Cerebellar nuclear complex (tissue), 1 donor: ENCODE measurements at places on chromosomes 2 and 18.

DNA sequence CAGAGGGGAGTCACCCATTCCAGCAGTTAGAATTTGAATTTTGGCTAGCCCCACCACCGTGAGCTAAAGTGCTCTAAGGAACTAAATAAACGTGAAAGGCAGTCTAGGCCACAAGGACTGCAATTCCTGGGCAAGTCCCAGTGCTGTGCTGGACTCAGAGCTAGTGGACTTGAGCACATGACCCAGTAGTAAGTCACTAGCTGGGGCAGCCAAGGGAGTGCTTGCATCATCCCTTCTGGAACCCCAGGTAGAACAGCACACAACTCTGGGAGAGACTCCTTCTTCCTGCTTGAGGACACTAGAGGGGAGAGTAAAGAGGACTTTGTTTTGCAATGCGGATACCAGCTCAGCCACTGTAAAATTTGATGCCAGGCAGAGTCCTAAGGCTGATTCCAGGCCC, 672.2 kb downstream of the CPS1 start:
- no peak for DNase-seq

DNA sequence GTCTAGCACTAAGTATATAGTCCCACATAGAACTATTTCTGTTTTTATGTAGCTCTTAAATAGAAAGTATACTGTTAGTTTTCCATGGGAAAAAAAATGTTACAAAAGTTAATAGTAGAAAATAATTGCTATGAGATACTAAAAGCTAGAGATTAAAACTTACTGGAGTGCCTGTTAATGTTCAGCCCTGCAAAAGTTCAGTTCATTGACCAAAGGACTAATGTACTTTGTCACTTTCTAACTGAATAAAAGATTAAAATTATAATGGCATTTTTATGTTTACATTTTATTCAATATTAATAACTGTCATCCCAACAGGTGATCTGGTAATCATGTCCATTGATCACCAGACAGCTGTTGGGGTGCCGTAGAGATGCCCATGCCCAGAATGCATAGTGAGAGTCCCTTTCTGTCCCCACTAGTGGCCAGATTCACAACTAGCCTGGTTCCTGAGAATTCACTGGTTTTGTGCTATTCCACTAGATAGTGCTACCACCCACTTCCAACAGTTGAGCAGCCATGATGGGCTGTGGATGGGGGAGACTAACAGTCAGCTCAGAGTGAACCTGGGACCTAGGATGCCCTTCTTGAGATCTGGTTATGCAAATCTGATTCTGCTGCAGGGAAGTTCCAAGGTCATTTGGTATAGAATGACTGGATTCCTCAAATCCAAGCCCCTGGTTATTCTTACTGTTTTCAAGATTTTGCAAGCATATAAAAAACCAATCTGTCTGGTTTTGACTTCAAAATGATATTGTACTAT, 57.8 kb downstream of the AFTPH start:
- DNase-seq, result no peak

DNA sequence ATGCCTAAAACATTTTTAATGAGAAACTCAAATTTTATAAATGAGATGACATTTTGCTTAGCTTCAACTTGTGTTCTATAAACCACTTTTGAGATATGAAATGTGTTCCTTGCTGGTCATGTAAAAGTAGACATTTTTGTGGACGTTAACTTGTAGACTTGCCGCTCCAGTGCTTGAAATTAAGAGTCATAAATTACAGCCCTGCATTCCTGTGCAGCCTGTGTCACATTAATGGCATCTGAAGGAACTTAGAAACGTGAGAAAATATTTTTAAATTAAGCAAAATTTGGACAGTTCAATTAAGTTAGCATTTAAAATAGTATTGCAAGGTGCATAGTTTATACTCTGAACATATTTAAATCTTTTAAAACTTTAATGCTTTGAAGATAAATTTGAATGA, 98.3 kb upstream of the LDLRAD4 start:
- DNase-seq, result no peak

DNA sequence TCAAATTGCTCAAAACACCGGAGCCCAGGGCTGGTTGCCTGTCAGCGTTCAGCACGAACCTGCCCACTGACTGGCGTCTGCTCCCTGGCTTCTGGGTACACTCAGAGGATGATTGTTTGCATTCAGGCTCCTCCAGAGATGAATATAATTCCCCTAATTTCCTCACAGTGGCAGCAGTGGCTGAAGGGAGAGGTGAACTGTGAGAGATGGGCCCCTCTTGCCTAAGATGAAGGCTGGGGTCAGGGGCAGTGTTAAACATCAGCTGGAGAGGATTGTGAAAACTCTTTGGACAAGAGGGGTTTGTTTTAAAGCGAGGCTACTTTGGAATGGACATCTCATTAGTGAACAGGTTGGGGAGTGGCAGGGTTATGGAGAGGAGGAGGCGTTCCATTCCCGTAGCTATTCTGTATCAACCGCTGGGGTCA, 31.0 kb downstream of the TCF7L1 start:
- DNase-seq, result no peak

DNA sequence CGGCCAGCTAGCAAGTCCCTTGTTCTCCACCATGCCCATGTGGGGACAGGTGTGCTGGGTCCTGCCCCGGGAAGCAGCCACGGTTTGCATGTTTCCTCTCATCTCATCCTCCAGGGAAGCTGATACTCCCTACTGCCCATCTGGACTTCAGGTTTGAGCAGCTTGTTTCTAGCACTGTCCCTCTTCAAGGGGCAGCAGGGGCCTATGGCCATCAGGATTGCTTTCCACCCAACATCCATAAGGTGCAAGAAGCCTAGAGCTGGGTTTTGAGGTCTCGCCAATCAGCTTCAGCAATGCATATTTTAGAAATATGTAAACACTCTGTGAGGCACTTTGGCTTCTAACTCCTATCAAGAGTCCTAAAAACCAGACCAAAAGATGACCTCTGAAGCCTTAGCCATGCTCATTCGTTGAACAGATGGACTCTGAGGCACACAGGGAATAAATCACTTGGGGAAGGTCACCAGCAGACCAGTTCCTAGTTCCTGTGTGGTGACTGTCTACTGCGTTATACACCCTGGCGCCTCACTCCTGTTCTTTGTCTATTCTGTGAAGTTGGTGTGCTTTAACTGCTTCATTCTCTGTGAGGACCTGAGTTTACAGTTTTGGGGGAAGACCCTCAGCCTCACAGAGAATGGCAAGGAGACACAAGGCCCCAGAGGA, 192.6 kb upstream of the TWIST2 start:
- DNase-seq, result no peak

- DNase-seq, result no peak
Observed at GRCh38 chr18:10157706-10158105, 243.9 kb downstream of the VAPA start.

DNA sequence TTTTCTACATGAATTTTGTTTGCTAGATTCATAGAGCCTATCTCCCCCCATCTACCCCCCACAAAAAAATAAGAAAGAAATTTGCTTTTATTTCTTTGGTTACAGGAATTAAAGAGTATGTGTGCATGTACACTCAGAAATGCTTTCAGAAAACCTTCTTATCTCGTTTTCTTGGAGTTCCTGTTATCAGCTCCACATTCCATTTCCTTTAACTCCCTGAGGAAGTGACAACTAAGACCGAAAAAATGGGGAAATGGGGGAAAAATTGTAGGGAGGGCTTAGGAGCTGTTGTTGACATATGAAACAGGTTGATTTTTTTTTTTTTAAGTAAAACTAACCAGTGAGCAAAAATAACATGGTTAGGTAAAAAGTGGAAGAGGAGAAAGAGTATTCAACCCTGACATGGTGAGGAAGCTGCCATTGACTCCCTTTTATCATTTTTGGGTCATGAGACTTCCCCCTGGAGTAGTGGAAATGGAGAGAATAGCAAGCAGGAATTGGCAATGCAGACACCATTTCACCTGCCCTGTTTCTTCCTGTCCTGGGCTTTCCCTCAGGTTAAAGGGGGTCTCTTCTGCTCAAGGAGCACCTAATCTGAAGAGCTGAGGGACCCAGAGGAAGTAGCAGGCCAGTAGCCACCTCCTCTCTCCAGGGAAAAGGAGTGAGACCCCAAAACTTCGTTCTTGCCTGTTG, 93.5 kb downstream of the OSBPL6 start:
- DNase-seq, result no peak

GRCh38 chr2:10297959-10298531, 4.7 kb upstream of the HPCAL1 start:
- DNase-seq, result no peak

DNA sequence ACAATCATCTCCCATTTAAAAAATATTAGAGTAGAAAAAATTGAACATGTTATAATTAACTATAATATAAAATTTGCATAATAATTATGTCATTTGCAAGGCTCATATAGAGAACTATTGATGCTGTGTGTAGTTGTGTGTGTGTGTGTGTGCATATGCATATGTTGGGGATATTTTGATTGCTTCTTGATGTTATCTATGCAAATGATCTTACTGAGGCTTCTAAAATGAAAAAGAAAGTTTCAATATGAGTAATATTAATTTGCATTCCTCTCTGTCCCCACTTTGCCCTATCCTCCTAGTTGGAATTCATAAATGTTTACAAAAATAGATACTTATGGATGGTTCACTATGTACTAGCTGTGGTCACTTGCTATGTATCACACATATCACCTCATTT, 523.3 kb downstream of the TRIB2 start:
- DNase-seq, result no peak

- no peak for DNase-seq
Observed at GRCh38 chr2:130341562-130342019, 1.1 kb upstream of the IMP4 start.

GRCh38 chr2:230018153-230018552, 50.6 kb downstream of the SLC16A14 start:
- no peak for DNase-seq

GRCh38 chr2:229416116-229416694, 145.1 kb upstream of the PID1 start:
- no peak for DNase-seq

- DNase-seq, result no peak
Observed at GRCh38 chr2:205858275-205858674, 176.0 kb downstream of the NRP2 start.

DNA sequence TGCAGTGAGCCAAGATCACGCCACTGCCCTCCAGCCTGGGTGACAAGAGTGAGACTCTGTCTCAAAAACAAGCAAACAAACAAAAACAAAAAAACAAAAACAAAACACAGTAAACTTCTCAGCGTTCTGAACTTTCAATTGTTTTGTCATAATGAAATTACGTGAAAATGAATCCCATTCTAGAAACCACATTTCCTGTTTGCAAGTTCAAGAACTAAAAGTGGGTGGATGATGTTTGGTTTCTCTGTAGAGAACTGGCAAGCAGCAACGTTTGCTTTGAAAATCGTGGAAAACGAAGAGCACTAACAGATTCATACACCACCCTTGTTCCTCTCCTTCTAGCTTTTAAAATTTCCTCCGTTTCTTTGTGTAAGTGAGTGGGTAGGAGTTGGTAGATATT, 226.1 kb upstream of the LYPD1 start:
- DNase-seq, result no peak

DNA sequence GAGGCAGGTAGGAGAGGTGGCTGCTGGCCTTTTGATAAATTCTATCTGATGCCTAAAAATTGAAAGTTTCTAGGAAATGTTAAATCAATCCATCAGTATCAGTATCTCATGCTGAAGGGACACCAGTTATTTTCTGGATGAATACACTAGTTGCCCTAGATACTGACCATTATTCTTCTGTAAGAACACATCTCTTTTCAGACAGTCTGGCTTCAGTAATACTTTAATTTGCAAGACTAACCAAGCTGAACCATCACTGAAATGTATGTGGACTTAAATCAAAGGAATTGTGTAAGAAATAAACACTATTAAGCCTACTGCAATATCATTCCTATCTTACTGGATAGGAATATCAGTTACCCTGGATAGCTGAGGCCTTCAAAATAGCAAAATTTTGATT, 1546.3 kb downstream of the LRP1B start:
- DNase-seq, result no peak

DNA sequence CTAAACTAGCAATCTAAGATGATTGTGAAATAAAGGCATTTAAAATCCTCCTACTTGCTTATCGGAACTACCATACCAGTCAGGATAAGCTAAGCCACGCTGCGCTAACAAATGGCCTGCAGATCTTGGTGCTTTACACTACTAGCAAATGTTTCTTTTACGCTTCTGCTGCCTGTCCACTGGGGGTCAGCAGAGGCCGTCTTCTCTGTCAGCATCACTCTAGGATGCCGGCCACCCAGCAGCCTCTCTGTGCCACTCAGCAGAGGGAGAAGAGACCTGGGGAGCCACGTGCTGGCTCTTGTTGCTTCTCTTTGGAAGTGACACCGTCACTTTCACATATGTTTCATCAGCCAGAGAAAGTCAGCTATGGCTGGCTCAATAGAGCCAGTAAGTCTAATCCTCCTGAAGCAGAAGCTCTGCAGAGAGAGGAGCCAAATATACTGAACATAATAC, 36.6 kb downstream of the COPS8 start:
- no peak for DNase-seq

DNA sequence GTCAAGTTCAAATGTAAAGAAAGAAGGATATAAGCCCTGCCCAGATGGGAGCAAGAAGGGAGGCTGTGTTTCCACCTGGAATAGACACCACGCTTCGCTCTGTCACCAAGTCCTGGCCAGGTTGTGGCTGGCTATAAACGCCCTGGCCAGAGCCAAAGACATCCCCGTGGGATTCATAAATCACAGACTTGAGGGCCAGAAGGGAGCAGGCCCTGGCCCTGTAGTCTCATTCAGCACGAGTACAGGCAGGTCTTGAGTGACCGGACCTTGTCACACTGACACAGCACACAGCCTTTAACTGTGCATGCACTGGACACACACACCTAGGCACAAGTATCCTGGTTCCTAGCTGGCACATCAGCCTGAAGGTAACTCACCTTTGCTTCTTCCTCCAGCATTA, 94.5 kb upstream of the MGAT4A start:
- no peak for DNase-seq

GRCh38 chr2:159961037-159961436, 101.4 kb downstream of the PLA2R1 start:
- DNase-seq, result no peak

GRCh38 chr2:85560812-85561279, 447 bp downstream of the GGCX start:
- no peak for DNase-seq

- DNase-seq, result no peak
Observed at GRCh38 chr2:122148128-122148767, 392.8 kb downstream of the TSN start.

- no peak for DNase-seq
Observed at GRCh38 chr18:14747513-14748474, at the start of gene ANKRD30B. Gene ANKRD30B (plus strand): TSS chr18:14748172. CDS start chr18:14748420, 248 bp downstream.

- no peak for DNase-seq
Observed at GRCh38 chr2:151028691-151029176, 232.9 kb downstream of the RBM43 start.

DNA sequence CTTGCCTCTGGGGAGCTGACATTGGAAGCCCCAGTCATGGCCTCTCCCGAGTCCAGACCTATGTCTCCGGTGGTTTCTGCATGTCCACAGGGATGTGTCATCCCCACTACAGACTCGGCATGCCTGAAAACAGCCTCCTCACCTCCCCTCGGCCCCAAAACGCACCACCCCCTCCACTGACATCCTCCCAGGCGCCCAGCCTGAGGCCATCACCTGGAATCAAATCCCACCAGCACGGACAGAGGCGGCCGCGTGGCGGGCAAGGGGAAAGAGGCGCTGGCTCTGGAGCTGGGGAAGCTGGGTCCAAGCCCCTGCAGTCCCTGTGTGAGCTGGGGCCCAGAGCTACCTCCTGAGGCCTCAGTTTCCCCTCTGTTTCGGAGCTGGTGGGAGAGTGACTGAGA, 69.9 kb upstream of the SMAD7 start:
- DNase-seq, result no peak

GRCh38 chr2:9527995-9528787, 27.4 kb downstream of the ADAM17 start:
- DNase-seq, result no peak
